Stimulated activated CD8-positive, alpha-beta memory T cell treated with anti-CD3 and anti-CD28 coated beads, Interleukin-4, amount 100 ng/mL, for 48 hours (primary cell): ENCODE measurements at places on chromosomes 6 and 20.
A peak's percentile ranks its signal among the peaks of the same experiment; 100 is the strongest.

- DNase-seq: no peak
Measured at GRCh38 chr20:34299556-34300255, 3.4 kb downstream of the AHCY start.

- DNase-seq: no peak
Measured at GRCh38 chr6:114449659-114450058, 106.8 kb upstream of the HS3ST5 start.

DNA sequence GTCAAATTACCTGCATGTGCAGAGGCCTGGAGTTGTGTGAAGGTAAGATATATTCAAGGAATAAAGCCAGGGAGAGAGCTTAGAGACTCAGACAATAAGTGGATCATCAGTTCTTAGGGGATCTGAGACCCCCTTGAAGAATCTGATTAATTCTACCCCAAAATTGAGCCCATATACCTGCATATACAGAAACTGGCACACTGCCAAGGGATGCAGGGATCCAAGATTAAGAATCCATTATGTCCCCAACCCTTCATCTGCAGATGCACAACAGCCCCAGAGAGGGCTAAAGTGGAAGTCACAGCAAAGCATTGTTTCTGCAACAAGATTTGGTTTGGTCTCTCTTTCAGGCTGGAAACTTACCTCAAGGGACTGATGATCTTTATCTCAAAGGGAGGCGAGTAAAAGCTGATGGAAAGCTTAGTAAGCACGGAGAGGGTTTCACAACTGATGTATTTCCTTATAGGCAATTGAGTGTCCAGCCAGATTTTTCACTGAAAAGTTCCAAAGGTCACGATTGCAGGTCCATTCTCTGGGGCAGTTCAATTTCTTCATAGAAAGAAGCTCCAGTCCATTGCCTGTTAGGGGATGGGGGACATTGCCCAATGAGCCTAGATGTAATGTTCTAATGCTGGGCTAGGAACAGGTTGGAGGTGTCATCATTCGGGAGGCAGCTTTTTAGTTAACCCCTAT, 20.9 kb upstream of the STK35 start:
- no peak for DNase-seq

DNA sequence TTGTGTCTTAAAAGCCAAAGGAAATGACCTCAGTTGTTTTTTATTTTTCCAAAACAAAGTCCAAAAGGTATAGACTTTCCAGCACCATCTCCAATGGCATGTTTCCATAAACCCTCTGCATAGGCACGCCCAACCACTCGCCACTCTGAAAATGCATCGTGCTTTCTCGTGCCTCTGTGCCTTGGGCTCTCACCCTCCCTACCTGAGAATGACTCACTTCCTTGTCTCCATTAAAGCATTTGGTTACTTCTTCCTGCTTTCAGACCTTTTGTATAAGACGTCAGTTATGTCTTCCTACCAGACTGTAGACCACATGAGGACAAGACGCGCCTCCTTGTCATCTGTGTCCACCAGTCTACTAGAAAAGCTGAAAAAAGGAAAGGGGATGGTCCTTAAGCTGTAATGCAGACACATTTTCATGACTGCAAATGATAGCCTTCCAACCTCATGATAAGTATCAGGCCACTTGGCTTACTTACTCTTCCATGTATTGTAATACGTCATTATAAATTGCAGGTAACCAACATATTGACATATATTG, 61.2 kb upstream of the CDYL start:
- DNase-seq: no peak

DNA sequence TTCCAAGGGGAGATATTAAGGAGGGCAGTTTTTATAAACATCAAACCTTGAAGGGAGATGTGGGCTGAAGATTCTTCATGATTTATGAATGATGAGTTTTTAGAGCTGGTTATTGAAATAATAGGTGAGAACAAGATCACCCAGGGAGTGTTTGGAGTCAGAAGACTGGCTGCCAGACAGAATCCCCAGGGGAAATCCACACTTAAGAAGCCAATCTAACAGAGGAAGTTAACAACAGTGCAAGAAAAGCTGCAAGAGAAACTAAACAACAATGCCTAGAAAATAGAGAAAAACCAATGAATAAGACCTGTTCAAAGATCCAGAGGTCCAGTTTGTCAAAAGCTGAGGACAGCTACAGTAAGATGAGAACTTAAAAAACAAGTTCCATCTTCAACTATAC, 167.9 kb upstream of the MAN1A1 start:
- no peak for DNase-seq

GRCh38 chr6:146913842-146914488, 290.3 kb upstream of the STXBP5 start:
- DNase-seq: peak; percentile 29

- DNase-seq: no peak
Measured at GRCh38 chr6:97705568-97705967, 422.6 kb upstream of the MMS22L start.

DNA sequence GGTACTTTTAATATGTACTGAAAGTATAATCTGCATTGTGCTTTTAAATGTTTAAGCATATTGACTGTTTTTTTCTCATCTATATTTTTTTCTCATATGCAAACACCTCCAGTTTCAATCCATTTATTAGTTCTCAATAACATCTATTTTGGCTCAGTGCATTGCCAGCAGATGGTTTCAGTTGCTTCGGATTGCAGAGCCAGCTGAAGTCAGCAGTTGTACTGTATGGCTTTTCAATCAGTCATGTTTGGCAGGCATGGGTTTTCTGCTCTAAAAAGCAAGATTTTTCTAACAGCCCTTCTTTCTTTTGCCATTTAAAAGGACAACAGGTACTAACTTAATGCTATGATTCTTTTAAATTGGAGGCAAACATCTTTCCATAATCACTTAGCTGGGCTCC, 121.2 kb downstream of the CD109 start:
- DNase-seq: no peak

DNA sequence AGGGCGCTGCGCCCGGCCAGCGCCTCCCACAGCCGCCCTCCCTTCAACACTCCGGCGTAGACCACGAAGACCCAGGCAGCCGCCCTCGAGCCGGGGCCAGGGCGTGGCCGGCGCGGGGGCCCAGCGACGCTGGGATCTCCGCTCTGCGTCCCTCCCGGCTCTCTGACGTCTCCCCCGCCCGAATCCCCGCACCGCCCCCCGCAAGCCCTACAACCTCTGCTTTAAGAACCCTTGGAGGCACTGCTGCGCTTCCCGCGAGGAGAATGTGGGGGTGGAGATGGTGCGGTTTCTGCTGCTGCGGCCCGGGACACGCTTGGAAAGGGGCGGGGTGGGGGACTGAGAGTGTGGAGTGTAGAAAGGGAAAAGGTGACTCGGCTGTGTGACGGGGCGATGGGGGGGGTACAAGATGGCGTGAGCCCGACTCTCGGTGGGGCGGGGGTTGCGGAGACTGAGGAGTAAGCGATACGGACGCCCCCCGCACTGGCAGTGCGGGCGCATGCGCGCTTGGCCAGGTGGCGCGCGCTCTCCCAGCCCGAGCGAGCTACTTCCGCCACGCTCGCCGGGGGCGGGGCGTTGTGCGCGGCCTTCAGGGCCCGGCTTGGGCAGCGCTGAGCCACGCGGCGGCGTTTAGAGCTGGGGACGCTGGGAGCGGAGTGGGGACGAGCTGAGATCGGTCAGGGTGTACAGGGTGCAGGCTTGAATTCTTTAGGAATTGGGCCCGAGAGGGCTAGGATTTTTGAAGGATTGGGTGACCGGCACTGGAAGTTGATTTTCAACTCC, at the start of gene SUPT3H:
TSS of gene SUPT3H (minus strand) at position 381 of the 780 bp plus-strand sequence.
- peak; percentile 95 for DNase-seq

DNA sequence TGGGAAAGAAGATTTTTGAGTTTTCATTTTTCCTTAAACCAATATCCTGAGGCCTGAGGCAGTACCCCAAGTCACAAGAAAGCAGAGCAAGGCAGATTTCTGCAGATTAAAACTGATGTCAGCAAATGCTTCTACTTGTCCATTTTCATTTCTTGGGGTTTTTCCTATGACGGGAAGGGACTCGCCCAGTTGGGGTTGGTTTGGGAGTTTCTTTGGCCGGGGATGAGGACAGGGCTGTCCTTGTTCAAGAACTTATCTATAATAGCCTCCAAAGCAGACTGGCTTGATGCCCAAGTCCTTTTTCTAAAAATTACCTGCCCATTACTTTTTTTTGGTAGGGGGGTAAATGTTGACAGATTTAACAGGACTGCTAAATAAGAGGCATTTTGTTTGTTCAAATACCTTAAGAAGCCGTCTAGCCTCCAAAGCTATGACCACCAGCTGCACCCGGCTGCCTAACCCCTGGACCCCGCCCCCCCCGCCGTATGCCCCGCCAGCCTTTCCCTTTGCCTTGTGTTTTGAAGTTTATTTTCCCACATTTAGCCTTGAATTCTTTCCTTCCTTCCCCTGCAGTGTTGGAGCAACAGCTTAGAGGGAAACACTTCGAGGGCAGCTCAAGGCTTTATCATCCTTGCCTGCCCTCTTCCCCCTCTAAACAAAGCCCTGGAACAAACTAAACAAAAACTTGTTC, 2.5 kb downstream of the KCNK5 start:
- no peak for DNase-seq

GRCh38 chr6:125831659-125832058, 40.9 kb downstream of the NCOA7 start:
- no peak for DNase-seq

GRCh38 chr6:124148236-124148957, 344.7 kb downstream of the NKAIN2 start:
- no peak for DNase-seq

GRCh38 chr6:27617700-27618689, 145.1 kb upstream of the ZNF184 start:
- DNase-seq: peak; percentile 37

DNA sequence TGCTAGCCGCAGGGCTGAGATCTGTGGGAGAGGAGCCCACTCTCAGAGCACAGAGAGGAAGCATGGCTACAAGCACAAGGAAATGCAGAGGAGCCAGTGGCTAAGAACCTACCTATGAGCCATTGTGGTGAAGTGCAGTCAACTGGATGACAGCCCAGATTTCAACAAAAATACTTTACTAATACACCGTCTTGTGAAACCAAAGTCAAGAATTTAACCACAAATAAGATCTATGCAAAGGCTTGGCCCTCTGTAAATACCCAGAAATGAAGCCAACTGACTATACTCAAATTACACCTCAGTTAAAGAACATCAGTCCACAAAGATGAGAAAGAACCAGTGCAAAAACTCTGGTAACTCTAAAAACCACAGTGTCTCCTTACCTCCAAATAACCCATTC, 40.1 kb upstream of the PTCHD4 start:
- no peak for DNase-seq

- DNase-seq: peak; percentile 91
Measured at GRCh38 chr6:41591859-41592502, 45.8 kb downstream of the FOXP4 start.

GRCh38 chr6:129179283-129179682, 296.3 kb downstream of the LAMA2 start:
- DNase-seq: no peak

GRCh38 chr6:18076231-18076630, 46.2 kb downstream of the NHLRC1 start:
- no peak for DNase-seq

- DNase-seq: no peak
Measured at GRCh38 chr6:97026298-97026697, 101.8 kb downstream of the KLHL32 start.

GRCh38 chr6:157253017-157253416, 70.3 kb downstream of the TMEM242 start:
- DNase-seq: no peak

DNA sequence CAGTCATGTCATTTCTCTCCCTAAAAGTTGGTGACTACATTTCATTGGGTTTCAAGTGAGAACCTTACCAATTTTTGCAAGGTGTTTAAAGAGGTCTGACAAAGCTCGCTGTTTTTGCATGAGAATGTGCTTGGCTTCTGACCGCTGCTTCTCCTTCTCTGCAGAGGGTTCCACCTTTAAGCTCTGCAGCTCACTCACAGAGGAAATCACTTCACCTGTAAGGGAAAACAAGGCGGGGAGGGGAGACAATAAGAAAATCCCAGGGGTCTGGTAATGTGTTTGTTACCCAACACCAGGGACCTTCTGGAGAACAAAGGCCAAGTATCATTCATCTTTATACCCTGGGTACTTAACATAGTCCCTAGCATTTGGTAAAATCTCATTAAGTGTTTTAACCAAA, 40.0 kb upstream of the LYRM2 start:
- no peak for DNase-seq

- DNase-seq: no peak
Measured at GRCh38 chr6:88565836-88566235, 397.6 kb downstream of the RNGTT start.

DNA sequence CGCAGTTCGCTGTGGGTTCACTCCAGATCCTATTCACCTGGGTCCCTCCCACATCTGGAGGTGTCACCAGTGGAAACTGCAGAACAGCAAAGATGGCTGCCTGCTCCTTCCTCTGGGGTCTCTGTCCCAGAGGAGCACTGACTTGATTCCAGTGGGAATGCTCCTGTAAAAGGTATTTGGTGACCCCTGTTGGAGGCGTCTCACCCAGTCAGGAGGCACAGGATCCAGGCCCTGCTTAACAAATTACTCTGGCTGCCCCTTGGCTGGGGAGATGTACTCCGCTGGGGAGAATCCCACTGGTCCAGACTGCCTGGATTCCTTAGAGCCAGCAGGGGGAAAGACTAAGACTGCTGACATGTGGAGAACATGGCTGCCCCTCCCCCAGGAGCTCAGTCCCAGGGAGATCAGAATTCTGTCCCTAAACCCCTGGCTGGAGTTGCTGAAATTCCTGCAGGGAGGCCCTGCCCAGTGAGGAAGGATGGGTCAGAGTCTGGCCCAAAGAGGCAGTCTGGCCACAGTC, 483.0 kb downstream of the CBLN4 start:
- DNase-seq: no peak

GRCh38 chr6:15283986-15284361, 38.1 kb downstream of the JARID2 start:
- no peak for DNase-seq

GRCh38 chr6:45215759-45216158, 112.4 kb upstream of the RUNX2 start:
- no peak for DNase-seq

GRCh38 chr6:3798055-3798919, 46.8 kb upstream of the PXDC1 start:
- no peak for DNase-seq

- DNase-seq: no peak
Measured at GRCh38 chr6:131995917-131996316, 44.7 kb upstream of the CCN2 start.

- DNase-seq: no peak
Measured at GRCh38 chr6:19795211-19795610, 42.0 kb upstream of the ID4 start.

GRCh38 chr6:63573076-63573898, 1.0 kb downstream of the LOC128125822 start:
- DNase-seq: peak; percentile 75

DNA sequence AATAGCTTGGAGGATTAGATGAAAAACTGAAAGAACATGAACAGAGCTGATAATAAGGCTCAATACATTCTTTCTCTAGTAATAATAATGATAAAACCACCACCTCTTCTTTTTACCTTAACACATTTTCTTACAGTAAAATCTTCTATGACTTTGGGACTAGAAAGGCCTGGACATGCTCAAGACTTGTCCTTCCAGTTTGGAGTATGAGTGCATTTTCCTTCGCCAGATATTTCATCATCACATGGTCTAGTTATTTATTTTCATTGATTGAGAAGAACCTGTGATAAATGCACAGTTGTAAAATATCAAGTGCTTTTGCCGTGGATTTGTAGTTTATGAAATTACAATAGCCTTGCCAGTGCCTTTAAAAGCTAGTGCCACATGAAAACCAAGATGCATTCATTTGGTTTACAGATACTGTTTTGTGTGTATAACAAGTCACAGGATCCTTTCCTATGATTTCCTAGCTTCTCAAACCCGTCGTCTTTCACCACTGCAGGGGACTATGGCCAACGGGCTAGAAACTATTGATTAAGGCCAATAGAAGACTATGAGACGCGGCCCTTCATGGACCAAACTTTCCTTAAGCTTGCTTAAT, 200.2 kb upstream of the ZNF217 start:
- DNase-seq: no peak

GRCh38 chr6:160215232-160215631, 43.4 kb downstream of the SLC22A2 start:
- DNase-seq: no peak
